GM12878 (cell line): ENCODE measurements at places on chromosomes 6 and 20. TPM values are rescaled to one million over a fixed set of nuclear protein-coding genes. Genes with fewer than 3 reads are reported as not detected.

ADAM33 gene
- not detected in 2 replicates for total RNA-seq

- no peak for DNase-seq
Measured at GRCh38 chr20:20199361-20200160, 147.2 kb downstream of the CFAP61 start.

DNA sequence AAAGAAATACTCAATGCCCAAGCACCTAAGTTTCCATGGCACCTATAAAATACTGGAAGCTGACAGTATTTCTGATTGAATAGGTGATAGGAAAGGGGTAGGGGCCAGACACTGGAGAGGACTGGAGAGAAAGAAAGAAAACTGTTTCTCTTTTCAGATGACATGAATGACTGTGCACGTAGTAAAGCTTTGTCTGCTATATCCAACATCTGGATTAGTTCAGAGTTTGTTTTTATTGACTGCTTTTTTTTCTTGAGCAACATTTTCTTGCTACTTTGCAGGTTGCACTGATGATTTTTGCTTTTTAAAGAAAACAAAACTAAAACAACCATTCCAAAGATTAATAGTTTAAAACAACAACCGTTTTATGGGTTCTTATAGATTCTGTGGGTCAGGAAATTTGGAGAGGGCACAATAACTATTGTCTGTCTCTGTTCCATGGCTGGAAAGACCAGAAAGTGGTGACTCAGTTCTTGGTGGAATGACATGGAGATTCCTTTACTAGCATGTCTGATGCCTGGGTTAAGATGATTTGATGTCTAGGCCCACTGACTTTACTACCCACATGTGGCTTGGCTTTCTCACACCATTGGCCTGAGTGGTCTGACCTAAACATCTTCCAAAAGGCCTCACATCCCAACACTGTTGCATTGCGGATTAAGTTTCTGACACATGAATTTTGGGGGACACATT lies 12.2 kb upstream of the LRP11 start:
- no peak for DNase-seq

GRCh38 chr6:49772285-49772684 lies 14.8 kb downstream of the PGK2 start:
- DNase-seq: no peak

DNA sequence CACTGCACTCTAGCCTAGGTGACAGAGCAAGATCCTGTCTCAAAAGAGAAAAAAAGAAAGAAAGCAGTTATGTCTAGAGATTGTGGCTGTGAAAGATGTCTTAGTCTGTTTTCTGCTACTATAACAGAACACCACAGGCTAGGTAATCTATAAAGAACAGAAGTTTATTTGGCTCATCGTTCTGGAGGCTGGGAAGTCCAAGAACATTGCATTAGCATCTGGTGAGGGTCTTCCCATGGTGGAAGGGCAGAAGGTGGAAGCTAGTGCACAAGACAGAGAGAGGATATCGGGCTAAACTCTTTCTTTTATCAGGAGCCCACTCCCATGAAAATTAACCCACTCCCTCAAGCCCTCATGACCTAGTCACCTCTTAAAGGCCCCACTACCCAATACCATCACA lies 16.2 kb upstream of the RALY start:
- no peak for DNase-seq

DNA sequence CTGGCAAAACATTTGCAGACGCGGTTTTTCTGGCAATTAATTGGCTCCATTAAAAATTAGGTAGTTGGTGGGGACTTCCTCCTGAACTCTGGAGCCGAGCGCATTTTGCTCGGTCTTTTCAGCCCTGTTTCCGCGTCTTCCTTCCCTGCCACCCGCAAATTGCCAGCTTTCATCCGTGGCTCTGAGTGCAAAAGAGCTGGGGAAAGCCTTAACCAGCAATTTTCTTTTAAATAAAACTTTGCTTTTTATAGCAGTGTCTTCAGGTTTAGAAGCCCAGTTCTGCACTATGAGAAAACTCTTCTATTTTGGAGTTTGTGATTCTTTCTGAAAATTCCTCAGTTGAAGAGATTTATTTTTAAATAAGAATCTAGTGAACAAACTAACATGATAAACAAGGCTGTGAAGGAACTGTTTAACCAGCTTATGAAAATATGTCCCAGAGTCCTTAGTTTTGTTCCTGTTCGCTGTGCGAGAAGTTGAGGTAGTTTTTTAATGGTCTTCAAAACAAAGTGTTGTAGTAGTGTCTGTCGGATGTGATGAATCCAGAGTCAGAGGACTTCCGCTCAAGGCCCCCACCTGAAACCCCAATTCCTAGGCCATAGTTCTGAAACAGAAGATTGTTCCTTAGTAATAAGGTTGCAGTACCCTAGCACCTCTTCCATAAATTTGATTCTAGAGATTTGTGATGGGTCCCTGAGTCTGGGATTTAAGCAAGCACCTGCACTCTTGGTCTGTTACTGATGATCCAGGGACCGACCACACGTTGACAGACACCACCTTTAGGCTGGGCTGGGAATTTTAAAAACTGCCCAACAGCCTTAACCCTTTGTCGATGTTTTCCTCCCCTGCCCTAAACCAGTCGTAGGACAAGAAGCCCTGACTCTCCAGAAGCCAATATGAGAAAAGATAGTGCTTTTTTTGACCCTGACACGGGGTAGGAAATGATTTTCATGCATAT lies 950 bp downstream of the KCTD20 start:
- DNase-seq: no peak

- DNase-seq: no peak
Measured at GRCh38 chr20:39039261-39039660, 77.1 kb downstream of the DHX35 start.

DNA sequence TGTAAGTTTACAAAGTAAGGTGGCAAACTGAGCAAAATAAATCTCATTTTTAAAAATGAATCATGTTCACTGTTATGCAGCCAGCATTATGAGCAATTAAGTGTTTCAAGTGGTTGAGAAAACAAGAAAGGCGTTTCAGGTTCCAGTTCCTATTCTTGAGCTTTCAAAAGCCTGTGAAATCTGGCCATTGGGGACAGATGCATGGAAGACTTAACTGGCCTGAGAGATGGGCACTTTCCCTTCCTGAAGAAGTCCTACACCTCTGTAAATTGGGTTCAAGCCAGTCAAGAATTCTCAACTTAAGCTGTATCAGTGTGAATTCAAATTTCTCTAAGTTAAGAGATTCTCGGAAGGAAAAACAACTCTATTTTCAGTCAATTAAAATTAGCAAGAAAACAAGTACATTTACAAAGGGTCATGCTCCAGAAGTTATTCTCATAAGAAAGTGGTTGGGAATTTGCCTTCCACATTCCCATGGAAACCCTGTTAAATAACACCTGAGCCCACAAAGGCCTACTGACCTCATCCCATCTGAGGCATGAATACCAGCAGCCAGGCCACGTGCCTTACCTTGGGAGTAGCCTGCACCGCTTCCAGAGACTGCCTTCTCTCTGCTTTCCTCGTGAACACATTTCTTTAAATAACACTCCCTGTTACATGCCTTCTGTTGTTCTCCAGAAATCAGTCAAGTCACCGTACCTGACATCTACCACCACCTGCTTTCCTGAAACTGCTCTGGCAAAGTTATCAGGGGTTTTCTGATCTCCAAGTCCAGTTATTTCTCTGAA lies 19.4 kb downstream of the MAP3K5 start:
- peak; percentile 93 for DNase-seq
